ENCODE measurements at places on chromosomes 11 and 22.

DNA sequence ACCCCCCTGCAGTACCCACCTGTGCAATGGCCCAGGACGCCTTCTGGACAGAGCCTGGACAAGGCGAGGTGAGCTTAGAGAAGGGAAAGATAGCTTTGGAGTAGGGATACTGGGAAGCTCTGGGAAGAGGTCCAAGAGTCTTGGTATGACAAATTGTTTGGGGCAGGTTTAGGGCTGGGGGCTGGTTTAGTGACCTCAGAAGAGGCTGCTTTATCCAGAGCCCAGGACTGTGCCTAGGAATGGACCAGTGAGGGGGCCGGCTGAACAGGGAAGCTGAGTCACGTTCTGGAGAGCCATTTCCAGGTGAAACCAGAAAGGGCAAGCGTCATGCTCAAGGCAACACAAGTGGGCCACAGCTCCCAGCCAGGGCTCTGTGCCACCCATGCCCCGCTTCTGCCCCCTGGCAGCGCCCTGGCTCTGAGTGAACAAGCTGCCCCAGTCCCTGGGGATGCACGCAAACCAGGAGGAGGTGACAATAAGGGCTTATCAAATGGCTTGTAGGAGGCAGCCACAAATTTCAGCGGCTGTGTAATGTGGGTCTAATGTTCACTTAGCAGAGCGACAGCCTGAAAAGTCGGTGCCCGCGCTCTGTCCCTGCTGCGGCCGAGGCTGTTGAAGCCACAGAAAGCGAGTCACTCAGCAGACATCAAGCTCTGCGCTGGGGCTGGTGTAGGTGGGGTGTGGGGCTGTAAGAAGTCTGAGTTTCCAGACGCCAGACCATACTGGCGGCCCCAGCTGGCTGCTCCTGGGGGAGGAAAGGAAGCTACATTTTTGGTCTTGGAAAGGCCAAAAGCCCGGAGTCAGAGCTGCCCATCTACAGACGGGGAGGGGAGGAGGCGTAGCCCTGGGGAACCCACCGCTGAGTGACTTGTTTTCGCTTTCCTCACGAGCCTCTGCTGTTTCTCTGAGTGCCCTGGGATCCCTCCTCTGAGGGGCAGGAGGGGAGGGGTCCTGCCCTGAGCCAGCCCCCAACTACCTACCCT lies 18.3 kb upstream of the SYT7 start:
- no peaks in the 10 kb centered on the region for H3K4me1 ChIP-seq
- peaks cover 63% of the 10 kb centered on the region for H3K27me3 ChIP-seq
- H3K36me3 ChIP-seq, result no peaks in the 10 kb centered on the region
- no peak overlapping the region for H3K27ac ChIP-seq
- no peak overlapping the region for H3K4me3 ChIP-seq
- no peak for DNase-seq

DNA sequence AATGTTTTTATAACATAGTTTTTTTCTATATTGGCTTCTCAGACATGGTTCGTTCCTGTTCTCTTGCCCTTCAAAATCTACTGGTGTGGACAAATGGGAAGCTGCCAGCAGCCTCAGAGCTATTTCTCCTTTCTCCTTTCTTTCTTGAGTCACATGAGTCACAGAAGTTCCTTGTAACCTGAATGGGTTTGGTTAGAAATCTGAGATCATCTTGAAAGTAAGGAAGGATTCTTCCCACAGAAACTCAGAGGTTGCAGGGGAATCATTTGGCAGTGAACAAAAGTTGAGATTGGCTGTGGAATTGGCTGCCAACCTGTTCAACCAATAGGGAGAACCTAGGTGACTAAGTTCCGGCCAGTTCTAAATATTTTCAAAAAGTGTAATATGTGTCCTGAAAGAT lies 12.5 kb downstream of the PLET1 start:
- DNase-seq, result no peak
- no peaks in the 10 kb centered on the region for H3K27me3 ChIP-seq
- no peak overlapping the region for H3K4me3 ChIP-seq

GRCh38 chr22:17633217-17633997 lies 4.9 kb upstream of the ATP6V1E1 start:
- peaks cover 11% of the 10 kb centered on the region for H3K36me3 ChIP-seq
- no peak for DNase-seq
- H3K4me3 ChIP-seq, result no peak overlapping the region
- H3K27me3 ChIP-seq, result no peaks in the 10 kb centered on the region
- H3K4me1 ChIP-seq, result peaks cover 14% of the 10 kb centered on the region

DNA sequence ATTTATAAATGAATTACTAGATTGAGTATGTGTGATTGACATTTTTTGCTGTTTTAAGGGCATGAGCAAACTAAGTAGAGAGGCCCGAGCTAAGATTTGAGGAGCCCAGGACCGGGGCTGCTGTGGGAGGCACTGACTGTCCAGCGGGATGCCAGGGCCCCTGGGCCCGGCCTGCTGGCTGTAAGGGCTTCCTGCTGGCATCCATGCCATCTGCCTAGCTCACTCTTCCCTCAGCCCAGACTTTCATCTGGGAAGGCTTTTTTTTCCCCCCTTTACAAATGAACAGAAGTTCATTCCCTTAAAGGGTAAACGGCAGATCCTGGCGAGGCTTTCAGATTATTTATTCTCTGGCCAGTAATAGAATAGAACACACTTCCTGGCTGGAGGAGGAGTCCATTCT lies 16.0 kb upstream of the TP53I11 start:
- no peaks in the 10 kb centered on the region for H3K36me3 ChIP-seq
- H3K4me3 ChIP-seq, result no peak overlapping the region
- DNase-seq, result no peak
- no peak overlapping the region for H3K27ac ChIP-seq
- no peaks in the 10 kb centered on the region for H3K27me3 ChIP-seq
- H3K4me1 ChIP-seq, result peaks cover 4% of the 10 kb centered on the region

GRCh38 chr11:91906871-91907624 lies 317.6 kb upstream of the FAT3 start:
- no peaks in the 10 kb centered on the region for H3K36me3 ChIP-seq
- no peak overlapping the region for H3K27ac ChIP-seq
- no peaks in the 10 kb centered on the region for H3K4me1 ChIP-seq
- H3K4me3 ChIP-seq, result no peak overlapping the region

GRCh38 chr11:134558258-134558835 lies 146.3 kb upstream of the B3GAT1 start:
- H3K4me1 ChIP-seq, result no peaks in the 10 kb centered on the region
- no peak overlapping the region for H3K27ac ChIP-seq
- no peak for DNase-seq
- no peak overlapping the region for H3K4me3 ChIP-seq
- no peaks in the 10 kb centered on the region for H3K36me3 ChIP-seq
- H3K27me3 ChIP-seq, result peaks cover 38% of the 10 kb centered on the region

DNA sequence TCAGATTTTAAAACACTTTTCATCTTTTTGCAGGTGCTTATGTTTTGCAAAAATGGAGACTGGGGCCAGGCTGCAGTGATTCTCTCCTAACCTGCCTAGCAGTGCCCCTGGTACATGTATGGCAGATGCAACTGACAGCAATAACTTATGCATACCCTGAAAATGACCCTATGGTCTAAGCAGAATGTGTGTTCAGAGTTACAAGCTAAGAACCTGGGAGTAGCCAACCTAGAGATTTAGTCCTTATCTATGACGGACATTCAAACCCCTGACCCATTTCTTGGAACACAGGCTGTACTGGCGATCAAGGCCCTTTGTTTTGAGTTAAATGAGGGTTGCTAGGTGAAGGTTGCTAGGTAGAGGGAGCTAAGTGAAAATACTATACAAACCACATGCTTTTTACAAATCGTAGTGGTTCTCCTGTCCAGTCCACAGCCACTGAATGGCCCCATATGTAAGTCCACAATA lies 184.9 kb upstream of the SESN3 start:
- no peak for DNase-seq
- peaks cover 2% of the 10 kb centered on the region for H3K36me3 ChIP-seq
- H3K4me1 ChIP-seq, result no peaks in the 10 kb centered on the region
- peaks cover 3% of the 10 kb centered on the region for H3K27me3 ChIP-seq
- no peak overlapping the region for H3K27ac ChIP-seq

DNA sequence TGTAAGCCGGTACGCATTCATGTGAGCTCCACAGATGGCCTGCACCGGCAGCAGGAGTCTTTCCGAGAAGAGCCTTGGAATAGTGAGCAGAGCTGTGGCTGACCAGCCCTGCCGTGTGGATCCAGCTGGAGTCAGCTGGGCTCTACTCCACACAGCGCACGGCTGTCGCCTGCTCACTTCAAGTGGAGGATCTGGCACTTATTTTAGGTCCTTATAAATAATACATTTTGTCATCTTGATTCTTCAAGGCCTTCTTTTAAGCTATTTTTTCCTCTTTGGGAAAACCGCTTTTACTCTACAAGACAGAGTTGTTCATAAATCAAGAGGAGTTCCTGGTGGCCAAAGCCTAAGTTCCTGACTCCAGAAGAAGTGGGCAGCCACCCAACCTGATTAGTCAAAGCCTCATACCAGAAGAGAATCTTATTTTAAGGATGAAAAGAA lies 93.8 kb downstream of the KCNC1 start:
- H3K27me3 ChIP-seq, result no peaks in the 10 kb centered on the region
- no peak overlapping the region for H3K27ac ChIP-seq
- no peak overlapping the region for H3K4me3 ChIP-seq
- no peak for DNase-seq

- H3K4me3 ChIP-seq, result no peak overlapping the region
- no peak overlapping the region for H3K27ac ChIP-seq
- no peaks in the 10 kb centered on the region for H3K36me3 ChIP-seq
- no peaks in the 10 kb centered on the region for H3K4me1 ChIP-seq
Measured at GRCh38 chr11:7604331-7604955, 68.9 kb downstream of the CYB5R2 start.

Measured in central memory CD8-positive, alpha-beta T cell (primary cell).